ENCODE measurements at places on chromosomes 3 and 15. TPM values are rescaled to one million over a fixed set of nuclear protein-coding genes. Genes with fewer than 3 reads are reported as not detected.

Gene SLC9C1
- 0.33 TPM for total RNA-seq

Gene OSBPL10
- 55.8 TPM for total RNA-seq

Gene CHRNA7
- 1.4 TPM for total RNA-seq

Gene BCHE
- 3.8 TPM for total RNA-seq

Gene ABHD5
- total RNA-seq = 30.9 TPM

Gene ITIH4
- 0.96 TPM for total RNA-seq

Gene TMOD2
- total RNA-seq = 10.5 TPM

Gene FAM107A
- 16.0 TPM for total RNA-seq

Gene C3orf85
- not detected for total RNA-seq

Gene ZNF770
- total RNA-seq = 32.7 TPM

Gene PLA2G4D
- not detected for total RNA-seq

Gene REC114
- total RNA-seq = not detected

All from vein endothelial cell (primary cell).